ENCODE measurements at places on chromosomes 4 and X.

DNA sequence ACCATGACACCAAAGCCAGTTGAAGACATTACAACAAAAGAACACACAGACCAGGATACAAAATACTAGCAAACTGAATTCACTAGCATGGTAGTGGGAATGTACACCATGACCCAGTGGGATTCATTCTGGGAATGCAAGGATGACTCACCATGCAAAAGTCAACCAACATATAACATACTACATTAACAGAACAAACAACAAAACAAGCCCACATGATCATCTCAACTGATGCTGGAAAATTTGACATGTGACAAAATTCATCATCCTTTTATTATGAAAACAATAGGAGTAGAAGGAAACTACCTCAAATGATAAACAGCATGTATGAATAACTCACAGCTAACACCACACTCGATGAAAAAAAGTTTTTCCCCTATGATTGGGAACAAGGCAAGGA is 190.2 kb downstream of the DCLK2 start:
- peak; percentile 38 for DNase-seq

GRCh38 chr4:182866746-182867145 is 50.4 kb downstream of the DCTD start:
- no peak for DNase-seq

- DNase-seq = no peak
These were observed 10.1 kb upstream of the CXCL8 start for GRCh38 chr4:73730292-73730691.

- DNase-seq = no peak
These were observed 14.9 kb downstream of the RPS3A start for GRCh38 chr4:151114338-151114737.

GRCh38 chrX:119391279-119391678 is 7.9 kb upstream of the SLC25A43 start:
- no peak for DNase-seq

- DNase-seq = peak; percentile 23
These were observed 38.0 kb downstream of the MAGEE2 start for GRCh38 chrX:75746891-75747639.

DNA sequence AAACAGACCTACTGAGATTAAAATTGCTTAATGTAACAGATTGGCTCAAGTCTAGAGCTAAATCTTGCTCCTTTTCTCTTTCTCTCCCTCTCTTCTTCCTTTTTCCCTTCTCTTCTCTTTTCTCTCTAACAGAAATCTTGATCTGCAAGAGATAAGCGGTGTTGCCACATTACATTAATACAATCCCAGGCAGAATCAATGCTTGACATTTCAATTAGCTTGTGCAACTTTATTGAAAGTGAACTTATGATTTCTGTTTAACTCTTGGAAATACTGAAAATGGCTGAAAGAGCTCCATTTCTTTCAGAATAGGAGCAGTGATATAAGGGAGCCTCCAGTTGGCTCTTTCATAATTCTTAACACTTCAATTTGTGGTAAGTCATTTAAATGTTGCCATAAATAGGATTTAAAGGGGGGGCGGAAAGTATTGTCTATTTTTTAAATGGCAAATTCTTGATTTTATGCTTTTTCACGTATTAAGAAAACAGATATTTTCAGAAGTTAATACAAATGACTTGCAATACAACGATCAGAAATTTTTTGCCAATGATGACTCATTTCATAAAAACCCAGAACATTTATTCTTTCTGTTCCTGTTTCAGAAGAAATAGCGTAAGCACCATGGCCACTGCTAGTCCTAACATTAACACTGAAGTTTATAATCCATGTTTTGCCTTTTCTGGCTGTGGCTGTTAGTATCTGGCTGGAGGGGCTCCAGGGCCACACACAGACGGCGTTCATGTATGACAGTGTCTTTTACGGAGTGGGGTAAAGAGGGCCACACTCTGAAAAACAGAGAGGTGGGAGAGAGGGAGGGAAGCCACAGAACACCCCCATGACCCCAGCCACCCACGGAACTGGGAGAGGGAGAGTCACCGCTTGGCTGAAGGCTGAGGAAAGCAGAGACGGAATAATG is 115.7 kb upstream of the FAT1 start:
- peak; percentile 80 for DNase-seq

DNA sequence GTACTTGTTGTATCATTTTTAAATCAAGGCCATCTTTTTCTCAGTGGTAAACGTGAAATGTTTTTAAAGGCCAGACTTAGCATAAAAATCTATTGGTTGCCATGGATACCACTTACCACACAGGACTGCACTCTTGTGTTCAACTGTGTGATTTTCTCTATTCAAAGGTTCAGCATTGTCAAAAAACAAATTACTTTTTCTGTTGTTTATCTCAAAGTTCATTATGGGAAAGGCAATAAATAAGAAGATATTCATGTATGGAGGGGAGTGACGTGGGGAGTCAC is 231.0 kb upstream of the GATB start:
- DNase-seq = no peak

DNA sequence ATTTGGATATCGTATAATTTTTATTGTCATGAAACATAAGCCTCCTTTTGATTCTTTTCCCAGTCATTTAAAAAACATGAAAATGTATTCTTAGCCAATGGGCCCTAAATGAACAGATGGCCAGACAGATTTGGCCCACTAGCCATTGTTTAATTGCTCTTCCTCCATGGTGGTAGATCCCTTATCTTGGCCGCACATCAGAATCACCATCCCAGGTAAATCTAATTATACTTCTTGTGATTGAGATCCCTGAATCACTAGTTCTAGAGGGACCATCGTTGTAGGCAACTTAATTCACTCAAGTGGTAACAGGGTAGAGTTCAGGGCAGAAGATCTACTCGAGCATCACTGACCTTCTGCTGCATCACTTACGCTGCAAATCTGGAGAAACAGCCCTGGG is 24.1 kb upstream of the VCX3A start:
- no peak for DNase-seq

DNA sequence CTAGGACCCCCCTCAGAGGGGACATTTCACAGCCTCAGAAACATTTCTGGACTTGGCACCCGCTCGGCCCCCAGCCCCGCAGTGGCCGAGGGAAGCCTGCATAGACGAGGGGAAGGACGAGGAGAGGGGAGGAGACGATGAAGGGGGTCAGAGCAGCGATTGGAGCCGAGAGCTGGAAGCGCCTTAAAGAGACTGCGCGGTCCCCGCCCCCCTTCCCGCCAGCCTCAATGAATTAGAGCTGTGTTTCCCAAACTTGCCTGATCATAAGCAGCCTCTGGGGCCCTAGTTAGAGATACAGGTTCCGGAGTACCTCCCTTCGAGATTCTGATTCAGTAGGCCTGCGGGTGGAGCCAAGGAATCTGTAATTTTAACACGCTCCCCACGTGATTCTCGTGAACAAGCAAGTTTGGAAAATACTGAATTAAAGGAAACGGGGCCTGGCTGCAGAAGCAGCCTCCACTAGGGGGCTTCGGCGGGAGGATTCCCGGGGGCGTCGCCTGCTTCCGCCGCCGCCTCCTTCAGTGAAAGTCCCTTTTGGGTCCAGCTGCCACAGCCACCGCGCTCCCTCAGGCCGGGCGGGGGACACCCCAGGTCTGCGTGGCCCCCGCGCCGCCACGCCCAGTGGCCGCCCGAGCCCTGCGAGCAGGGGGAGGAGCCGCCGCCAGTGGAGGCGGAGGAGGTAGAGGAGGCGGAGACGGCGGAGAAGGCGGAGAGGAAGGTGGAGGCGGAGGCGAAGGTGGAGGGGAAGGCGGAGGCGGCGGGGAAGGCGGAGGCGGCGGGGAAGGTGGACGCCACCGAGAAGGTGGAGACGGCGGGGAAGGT is at the start of gene USP27X:
Gene USP27X (plus strand): TSS at position 651 of the 822 bp plus-strand sequence. CDS start 824 bp downstream, outside the sequence.
- DNase-seq = peak; percentile 84

GRCh38 chr4:175034986-175035705 is 117.0 kb downstream of the ADAM29 start:
- DNase-seq = no peak

DNA sequence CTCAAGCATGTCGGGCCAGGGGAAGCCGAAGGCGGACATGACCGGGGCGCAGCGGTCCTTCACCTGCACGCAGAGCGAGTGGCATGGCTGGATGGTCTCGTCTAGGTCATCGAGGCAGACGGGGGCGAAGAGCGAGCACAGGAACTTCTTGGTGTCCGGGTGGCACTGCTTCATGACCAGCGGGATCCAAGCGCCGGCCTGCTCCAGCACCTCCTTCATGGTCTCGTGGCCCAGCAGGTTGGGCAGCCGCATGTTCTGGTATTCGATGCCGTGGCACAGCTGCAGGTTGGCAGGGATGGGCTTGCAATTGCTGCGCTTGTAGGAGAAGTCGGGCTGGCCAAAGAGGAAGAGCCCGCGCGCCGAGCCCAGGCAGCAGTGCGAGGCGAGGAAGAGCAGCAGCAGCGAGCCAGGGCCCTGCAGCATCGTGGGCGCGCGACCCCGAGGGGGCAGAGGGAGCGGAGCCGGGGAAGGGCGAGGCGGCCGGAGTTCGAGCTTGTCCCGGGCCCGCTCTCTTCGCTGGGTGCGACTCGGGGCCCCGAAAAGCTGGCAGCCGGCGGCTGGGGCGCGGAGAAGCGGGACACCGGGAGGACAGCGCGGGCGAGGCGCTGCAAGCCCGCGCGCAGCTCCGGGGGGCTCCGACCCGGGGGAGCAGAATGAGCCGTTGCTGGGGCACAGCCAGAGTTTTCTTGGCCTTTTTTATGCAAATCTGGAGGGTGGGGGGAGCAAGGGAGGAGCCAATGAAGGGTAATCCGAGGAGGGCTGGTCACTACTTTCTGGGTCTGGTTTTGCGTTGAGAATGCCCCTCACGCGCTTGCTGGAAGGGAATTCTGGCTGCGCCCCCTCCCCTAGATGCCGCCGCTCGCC is at the start of gene SFRP2:
Gene SFRP2 (minus strand): TSS at position 671 of the 864 bp plus-strand sequence. CDS start 248 bp downstream, at position 423.
- no peak for DNase-seq

GRCh38 chr4:183499389-183499788 is 5.5 kb upstream of the ING2 start:
- no peak for DNase-seq

DNA sequence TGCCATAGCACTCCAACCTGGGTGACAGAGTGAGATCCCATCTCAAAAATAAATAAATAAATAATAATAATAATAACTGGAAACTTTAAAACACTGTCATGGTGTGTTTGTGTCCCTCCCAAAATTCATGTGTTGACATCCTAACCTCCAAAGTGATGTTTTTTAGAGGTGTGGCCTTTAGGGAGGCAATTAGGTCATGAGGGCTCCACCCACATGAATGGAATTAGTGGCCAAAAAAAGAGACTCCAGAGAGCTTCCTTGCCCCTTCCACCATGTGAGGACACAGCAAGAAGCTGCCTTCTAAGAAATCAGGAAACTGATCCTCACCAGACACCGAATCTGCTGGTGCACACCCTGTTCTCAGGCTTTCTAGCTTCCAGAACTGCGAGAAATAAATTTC is 23.8 kb upstream of the RAPGEF2 start:
- no peak for DNase-seq

DNA sequence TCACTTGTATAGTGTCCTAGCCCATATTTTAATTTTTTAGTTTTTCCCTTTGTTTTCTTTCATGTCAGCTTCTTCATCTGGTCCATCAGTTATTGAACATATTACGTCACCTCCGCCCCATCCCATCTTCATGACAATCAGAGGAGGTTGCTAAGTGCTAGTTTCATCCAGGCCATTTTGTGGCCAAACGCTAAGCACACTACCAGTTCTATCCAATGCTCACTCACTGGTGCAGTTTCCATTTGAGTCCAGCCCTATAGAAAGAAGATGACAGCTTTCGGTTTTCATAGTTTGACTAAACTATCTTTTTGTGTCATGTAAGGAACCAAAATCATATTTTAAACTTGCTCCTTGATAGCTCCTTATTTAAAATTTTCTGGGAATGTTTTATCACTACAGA is 304.2 kb downstream of the TENM3 start:
- DNase-seq = no peak

DNA sequence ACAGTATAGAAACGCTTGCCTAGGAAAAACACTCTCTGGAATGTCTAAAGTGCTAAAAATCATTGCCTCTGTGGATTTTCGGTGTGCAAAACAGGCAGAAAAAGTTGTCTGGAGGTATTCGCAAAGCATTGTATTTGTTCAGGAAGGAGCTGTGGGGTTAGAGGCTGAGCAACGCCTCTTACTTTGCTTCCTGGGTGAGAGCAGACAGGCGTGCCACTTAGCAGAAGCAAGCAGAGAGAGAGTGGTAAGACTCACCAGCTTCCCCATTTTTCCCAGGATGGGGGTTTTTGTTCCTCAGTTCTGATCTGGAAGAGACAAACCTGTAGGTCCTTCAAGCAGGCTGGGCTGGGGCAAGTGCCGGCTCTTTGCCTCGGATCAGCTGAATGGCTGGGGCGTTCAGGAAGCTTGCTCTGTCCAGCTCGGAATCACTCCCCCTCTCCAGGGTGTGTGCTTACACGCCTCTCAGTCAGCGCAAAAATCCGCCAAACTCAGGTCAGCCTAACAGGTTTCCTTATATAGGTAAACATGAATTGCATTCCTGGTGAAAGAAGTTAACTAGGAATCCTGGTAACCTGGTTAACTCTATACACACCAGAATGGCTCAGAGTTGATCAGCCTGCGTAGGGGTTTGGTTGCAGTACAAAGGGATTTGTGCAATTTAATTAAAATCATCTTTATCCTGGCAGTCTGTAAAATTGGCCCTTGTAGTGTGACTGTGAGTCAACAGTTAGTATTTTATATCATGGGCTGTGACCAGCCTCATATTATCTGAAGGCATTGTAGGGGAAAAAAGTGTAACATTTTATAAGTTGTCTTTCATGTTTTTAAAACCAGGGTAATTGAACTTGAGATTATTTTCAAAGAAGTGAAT is 213.1 kb upstream of the MID1 start:
- DNase-seq = peak; percentile 17

DNA sequence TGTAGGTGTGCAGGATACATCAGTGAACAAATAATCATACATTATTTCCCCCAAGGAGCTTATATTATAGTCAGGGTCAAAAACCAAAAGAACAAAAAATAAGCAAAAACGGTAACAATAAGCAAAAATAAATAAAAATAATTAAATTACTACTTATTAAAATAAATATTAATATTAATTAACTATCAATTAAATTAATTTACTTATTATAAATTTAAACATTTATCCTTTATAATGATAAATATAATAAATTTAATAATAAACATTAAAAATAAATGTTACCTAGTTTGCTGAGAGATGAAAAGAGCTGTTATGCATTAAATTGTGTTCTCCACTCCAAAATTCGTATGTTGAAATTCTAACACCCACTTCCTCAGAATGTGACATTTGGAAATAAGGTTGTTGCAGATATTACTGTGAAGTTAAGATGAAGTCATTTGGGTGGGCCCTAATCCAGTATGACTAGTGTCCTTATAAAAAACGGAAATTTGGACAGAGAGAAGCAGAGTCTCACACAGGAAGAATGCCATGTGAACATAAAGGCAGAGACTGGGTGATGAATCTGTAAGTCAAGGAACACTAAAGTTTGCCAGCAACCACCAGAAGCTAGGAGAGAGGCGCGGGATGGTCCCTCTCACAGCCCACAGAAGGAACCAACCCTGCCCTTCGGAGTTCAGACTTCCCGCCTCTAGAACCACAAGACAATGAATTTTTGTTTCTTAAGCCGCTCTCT is 67.2 kb upstream of the IBSP start:
- peak; percentile 5 for DNase-seq

- no peak for DNase-seq
These were observed 230.6 kb upstream of the GPRIN3 start for GRCh38 chr4:89538171-89538570.
